ENCODE measurements at places on chromosomes 7 and 10.

- DNase-seq: no peak
These were observed 141.4 kb downstream of the ARHGAP22 start for GRCh38 chr10:48463318-48464003.

DNA sequence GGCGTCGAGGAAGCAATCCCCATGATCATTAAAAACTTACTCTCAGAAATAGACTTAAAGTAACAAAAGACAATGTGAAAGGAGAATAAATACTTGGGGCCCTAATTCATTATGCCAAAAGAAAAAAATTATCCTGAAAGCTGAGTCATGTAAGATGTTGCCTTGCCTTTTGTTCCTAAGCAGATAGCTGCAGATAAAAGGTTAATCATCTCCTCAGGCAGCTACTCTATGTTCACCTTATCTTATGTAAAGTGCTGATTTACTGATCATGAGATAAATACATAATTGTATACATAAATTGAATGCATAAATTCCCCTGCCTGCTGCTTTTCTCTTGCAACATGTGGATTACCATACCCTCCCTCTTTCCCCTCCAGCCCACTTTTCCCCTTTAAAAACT lies 28.1 kb upstream of the CREB3L2 start:
- no peak for DNase-seq

- DNase-seq: no peak
These were observed 17.4 kb upstream of the SPOCK2 start for GRCh38 chr10:72105710-72106109.

GRCh38 chr7:22291977-22292376 lies 65.0 kb downstream of the RAPGEF5 start:
- DNase-seq: no peak

DNA sequence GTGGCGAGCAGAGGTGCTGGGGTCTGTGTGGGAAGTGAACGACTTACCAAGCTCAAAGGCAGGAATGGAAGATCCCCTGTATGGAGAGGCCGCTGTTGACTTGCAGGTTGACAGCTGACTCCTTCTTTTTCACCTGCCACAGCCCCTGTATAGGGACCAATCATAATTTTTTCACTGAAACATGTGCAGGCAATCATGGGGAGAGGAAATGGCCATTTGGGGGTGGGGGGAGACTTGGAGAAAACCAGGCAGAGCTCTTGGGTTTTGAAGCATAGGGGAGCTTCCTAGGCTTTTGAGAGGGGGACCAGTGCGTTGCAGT lies 101.4 kb downstream of the WDR37 start:
- no peak for DNase-seq

- DNase-seq: no peak
These were observed 60.7 kb downstream of the GPR26 start for GRCh38 chr10:123726836-123727235.

GRCh38 chr7:2567679-2568278 lies 9.0 kb downstream of the IQCE start:
- DNase-seq: peak; percentile 65

DNA sequence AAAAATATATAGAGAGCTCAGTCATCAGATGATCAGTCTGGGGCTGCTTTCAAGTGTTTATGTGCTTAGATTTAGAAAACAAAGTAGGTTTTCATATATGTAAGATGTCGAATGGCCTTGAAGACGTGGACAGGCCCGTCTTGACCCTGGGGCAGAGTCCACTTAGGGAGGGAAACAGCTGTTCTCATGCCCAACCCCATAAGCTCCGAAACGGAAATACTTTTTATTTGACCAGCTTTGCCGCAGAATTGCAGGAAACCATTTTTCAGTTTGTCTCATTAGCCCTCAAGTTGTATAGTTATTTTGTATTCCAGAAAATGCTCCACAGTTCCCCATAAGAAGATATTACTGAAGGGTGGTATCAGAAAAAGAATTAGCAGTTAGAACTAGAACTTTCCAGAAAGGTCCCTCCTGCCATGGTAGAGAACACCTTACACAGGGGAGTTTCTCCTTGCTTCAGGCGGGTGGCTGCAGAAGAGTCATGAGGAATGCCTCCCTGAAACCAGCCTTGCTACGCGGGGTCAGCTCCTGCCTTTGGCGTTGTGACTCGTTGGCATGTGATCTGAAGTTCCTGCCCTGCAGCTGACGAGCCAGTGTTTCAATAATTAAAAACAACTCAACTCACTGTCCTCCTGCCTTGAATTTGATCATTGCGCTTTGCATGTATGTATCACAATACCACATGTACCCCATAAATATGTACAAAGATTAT lies 192.7 kb downstream of the CELF2 start:
- DNase-seq: peak; percentile 92

DNA sequence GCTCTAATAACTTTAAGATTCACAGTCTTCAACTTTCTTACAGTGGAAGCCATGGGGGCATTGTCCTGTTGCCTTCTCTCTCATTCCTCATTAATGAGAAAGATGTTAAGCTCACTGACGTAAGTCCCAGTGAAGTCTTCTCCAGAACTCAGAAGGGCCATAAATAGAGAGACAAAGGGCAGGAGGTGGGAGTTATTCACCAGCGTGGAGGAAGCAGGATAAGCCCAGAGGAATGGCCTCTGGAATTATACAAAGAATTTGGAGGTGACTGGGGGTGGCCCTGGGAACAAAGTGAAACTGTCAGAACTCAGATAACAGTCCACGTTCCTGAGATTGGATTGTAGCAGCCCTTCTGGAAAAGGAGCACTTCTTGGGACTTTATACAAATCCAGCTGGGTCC lies 52.4 kb downstream of the SORBS1 start:
- DNase-seq: peak; percentile 76

DNA sequence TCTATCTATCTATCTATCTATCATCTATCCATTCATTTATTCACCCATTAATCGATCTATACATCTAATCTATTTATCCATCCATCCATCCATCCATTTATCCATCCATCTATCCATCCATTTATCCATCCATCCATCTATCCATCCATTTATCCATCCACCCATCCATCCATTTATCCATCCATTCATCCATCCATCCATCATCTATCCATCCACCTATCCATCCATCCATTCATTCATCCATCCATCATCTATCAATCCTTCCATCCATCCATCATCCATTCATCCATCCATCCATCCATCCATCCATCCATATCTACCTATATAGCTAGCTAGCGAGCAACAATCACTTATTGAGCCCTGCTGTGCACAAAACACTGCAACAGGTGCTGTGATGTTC lies 953.1 kb upstream of the ZNF722 start:
- DNase-seq: no peak

DNA sequence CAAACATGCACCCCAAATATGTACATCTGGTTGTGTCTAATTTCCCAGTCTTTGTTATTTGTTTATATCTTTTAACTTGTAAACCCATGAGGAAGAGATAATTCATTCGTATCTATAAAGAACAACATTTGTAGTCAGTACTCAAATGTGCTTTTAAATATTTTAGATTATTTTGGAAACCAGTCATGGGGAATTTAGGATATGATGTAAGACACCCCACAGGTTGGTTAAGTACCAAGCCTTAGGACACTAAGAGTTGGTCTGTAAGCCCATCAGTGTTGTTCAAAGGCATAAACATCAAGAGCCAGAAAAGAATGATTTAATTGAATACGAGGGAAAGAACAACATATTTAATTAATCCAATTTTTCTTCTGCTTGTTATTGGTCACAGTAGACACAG lies 421.1 kb upstream of the SEMA3C start:
- no peak for DNase-seq

DNA sequence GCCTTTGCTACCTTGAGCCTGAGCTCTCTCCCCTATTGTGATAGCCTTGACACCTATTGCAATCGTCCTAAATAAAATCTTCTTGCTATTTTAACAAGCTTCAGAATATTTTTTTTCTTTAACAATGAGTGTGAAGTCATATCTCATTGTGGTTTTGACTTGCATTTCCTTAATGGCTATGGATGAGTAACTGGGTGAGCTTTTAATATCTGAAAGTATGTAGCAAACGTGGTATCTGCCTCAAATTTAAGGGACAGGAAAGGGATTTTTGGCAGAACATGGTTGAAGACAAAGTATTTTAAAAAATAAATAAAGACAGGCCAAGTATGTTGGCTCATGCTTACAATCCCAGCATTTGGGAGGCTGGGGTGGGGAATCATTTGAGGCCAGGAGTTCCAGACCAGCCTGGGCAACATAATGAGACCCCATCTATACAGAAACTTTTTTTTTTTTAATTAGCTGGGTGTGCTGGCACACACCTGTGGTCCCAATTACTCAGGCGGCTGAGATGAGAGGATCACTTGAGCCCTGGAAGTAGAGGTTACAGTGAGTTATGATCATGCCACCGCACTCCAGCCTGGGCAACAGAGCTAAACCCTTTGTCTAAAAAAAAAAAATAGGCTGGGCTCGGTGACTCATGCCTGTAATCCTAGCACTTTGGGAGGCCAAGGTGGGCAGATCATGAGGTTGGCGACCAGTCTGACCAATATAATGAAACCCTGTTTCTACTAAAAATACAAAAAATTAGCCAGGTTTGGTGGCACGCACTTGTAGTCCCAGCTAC lies 319.3 kb upstream of the NRP1 start:
- peak; percentile 34 for DNase-seq

DNA sequence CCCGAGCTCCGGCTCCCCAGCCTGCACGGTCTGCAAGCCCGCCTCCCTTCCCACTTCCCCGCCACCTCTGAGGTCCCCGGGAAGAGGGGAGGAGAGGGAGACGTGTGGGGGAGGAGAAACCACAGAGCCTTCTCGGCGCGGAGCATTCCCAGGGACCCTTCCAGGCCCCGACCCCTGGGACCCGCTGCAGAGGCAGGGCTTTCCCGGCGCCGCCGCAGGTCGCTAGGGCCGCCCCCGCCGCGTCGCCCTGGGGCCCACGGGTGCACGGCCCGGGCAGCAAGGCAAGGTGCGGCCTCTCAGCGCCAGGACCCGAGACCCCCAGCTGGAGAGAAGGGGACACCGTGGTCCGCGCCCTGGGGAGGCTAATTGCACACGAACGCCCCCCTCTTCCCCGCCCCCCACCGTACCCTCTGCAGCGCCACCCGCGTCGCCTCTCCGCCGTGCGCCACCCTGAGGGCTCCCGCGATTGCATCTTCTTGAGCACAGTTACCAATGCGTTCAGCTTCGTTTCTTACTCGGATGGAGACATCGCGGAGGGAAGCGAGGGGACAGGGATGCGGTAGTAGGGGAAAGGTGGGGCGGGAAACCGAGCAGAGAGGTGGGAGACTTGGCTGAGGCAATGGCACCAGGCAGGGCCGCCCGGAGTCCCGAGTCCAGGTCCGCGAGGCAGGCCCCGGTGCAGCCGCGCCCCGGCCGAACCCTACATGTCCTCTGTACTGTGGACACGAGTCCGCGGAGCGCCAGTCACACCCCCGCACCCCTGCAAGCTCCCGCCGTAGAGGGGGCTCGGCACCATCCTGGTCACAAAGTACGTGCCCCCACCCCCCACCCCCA lies 28.9 kb downstream of the SKIDA1 start:
- DNase-seq: peak; percentile 62

DNA sequence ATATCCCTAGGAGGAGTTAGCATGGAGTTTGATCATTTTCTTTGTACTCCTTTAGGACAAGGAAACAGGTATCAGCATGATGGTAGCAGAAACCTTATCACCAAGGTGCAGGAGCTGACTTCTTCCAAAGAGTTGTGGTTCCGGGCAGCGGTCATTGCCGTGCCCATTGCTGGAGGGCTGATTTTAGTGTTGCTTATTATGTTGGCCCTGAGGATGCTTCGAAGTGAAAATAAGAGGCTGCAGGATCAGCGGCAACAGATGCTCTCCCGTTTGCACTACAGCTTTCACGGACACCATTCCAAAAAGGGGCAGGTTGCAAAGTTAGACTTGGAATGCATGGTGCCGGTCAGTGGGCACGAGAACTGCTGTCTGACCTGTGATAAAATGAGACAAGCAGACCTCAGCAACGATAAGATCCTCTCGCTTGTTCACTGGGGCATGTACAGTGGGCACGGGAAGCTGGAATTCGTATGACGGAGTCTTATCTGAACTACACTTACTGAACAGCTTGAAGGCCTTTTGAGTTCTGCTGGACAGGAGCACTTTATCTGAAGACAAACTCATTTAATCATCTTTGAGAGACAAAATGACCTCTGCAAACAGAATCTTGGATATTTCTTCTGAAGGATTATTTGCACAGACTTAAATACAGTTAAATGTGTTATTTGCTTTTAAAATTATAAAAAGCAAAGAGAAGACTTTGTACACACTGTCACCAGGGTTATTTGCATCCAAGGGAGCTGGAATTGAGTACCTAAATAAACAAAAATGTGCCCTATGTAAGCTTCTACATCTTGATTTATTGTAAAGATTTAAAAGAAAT lies 4.8 kb downstream of the BAMBI start:
- DNase-seq: no peak

- DNase-seq: no peak
These were observed 176.2 kb upstream of the CHRM2 start for GRCh38 chr7:136692221-136692620.

GRCh38 chr7:4873071-4873944 lies 10.2 kb downstream of the RADIL start:
- DNase-seq: no peak

DNA sequence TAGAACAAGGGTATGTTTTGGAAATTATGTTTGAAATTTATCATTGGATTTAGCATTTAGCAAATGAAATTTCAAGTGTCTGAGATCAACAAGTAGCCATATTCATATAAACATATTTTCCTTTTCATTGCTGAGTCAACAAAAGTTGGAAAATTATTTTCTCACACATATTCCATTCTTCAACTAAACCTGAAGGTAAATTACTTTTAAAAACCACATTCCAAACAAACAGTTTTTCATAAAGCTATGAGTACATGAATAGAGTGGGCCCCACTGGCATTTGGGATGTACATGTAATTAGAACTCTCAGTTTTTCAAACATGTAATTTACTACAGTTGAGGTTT lies 178.3 kb upstream of the MKLN1 start:
- no peak for DNase-seq

DNA sequence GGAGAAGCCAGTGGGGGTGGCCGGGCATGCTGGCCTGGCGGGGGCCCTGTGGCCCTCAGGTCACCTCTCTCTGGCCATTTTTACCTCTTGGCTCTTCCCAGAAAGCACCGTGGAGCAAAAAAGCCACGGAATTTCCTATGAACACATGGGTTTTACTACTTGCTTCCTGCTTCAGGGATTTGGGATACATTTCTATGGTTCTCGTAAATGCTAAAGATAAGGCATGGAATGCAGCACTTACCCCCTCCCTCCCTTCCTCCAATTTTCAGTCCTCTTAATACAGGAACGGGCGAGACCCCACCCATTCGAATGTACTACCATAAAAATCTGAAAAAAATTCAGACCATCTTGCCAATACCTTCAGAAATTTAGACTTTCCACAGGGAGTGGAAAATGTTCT lies 279.7 kb downstream of the ARHGAP12 start:
- peak; percentile 5 for DNase-seq

- no peak for DNase-seq
These were observed 39.8 kb downstream of the ZEB1 start for GRCh38 chr10:31358688-31359330.

GRCh38 chr10:79001082-79001885 lies 67.5 kb upstream of the ZMIZ1 start:
- DNase-seq: peak; percentile 75

- DNase-seq: no peak
These were observed 52.9 kb downstream of the ZNF467 start for GRCh38 chr7:149720372-149721083.

DNA sequence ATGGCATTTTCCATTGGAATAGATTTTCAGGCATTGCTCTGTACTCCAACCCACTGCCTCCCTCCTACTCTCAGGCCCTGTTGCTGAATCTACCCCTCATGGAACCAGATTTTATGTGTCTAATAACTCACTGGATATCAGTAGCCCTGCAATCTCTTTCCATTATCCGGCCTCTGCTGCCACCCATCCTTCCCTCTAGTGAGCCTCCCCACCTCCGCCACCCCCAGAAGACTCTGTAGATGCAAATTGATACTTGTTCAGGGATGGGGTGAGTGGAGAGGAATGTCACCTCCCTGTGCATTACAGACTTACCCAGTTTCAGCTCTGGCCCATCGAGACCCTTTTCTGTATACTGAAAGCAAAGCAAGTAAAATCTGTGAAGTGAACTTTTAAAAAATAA lies 52.3 kb upstream of the PHYHIPL start:
- DNase-seq: no peak

Data from dermis blood vessel endothelial cell (primary cell).